ENCODE measurements at places on chromosomes 1 and 21. TPM values are rescaled to one million over a fixed set of nuclear protein-coding genes. Genes with fewer than 3 reads are reported as not detected.

NECTIN4 gene
- under 0.01 TPM for total RNA-seq

MRPS6 gene
- 37.2 TPM for total RNA-seq

GBP7 gene
- total RNA-seq, result not detected

UMODL1 gene
- total RNA-seq, result not detected

LMX1A gene
- total RNA-seq, result not detected

VAV3 gene
- not detected for total RNA-seq

CALML6 gene
- total RNA-seq, result not detected

COL16A1 gene
- total RNA-seq, result 20.9 TPM

FDPS gene
- total RNA-seq, result 1,079 TPM

CEP104 gene
- total RNA-seq, result 25.9 TPM

MROH7 gene
- not detected for total RNA-seq

ALPL gene
- 6.4 TPM for total RNA-seq

SH2D2A gene
- 0.86 TPM for total RNA-seq

CAMK1G gene
- total RNA-seq, result 7.1 TPM

IVL gene
- total RNA-seq, result not detected

SPATA1 gene
- total RNA-seq, result not detected

PAQR6 gene
- not detected for total RNA-seq

PGLYRP4 gene
- not detected for total RNA-seq

CD101 gene
- total RNA-seq, result not detected

MCOLN3 gene
- total RNA-seq, result not detected

DLGAP3 gene
- total RNA-seq, result not detected

LAMC2 gene
- 1.6 TPM for total RNA-seq

WNT3A gene
- total RNA-seq, result not detected

SNX27 gene
- 13.3 TPM for total RNA-seq
